ENCODE measurements at places on chromosomes 3 and 15. TPM values are rescaled to one million over a fixed set of nuclear protein-coding genes. Genes with fewer than 3 reads are reported as not detected.

DNA sequence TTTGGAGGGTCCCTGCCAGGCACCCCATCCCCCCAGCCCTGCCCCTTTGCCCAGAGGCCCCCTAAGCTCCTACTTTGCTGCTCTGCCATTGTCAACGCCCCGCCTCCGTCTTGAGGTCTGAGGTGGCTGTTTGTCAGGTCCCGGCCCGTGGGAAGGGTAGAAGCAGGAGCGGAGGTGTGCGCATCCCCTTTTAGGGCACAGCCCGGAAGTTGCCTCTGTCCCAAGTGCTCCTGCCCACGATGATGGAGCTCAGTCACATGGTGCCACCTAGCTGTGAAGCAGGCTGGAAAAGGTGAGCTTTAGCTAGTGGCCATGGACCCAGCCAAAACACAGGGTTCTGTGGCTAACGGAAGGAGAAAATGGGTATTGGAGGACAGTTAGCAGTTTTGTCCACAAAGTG lies 28.5 kb upstream of the LCTL start:
- DNase-seq: no peak

DNA sequence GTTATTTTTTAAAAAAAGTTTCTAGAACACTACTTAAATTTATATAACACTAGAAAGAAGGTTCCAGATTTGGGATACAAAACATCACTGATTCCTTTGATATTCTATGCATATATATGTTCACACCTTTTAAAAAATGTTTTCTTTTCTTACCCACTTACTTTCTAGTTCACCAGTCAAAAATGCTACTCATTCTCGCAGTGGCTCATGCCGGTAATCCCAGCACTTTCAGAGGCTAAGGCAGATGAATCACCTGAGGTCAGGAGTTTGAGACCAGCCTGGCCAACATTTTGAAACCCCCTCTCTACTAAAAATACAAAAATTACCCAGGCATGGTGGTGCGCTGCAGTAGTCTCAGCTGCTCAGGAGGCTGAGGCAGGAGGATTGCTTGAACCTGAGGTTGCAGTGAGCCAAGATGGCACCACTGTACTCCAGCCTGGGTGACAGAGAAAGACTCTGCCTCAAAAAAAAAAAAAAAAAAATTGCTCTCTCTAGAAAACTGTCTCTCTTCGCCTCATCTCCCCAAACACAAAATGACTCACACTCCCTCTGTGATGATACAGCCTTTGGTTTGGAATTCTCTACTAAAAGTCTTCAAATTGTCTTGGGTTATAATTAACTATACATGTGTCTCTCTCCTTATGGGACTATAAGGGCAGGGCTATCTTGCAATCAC lies 52.6 kb upstream of the TGFBR2 start:
- no peak for DNase-seq

DNA sequence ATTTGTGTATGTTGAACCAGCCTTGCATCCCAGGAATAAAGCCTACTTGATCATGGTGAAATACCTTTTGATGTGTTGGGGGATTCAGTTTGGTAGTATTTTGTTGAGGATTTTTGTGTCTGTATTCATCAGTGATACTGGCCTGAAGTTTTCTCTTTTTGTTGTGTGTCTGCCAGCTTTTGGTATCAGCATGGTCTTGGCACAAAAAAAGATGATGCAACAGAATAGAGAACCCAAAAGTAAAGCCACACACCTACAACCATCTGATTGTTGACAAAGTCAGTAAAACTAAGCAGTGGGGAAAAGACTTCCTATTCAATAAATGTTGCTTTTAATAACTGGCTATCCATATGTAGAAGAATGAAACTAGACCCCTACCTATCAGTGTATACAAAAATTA lies 77.6 kb downstream of the TCF12 start:
- no peak for DNase-seq

DNA sequence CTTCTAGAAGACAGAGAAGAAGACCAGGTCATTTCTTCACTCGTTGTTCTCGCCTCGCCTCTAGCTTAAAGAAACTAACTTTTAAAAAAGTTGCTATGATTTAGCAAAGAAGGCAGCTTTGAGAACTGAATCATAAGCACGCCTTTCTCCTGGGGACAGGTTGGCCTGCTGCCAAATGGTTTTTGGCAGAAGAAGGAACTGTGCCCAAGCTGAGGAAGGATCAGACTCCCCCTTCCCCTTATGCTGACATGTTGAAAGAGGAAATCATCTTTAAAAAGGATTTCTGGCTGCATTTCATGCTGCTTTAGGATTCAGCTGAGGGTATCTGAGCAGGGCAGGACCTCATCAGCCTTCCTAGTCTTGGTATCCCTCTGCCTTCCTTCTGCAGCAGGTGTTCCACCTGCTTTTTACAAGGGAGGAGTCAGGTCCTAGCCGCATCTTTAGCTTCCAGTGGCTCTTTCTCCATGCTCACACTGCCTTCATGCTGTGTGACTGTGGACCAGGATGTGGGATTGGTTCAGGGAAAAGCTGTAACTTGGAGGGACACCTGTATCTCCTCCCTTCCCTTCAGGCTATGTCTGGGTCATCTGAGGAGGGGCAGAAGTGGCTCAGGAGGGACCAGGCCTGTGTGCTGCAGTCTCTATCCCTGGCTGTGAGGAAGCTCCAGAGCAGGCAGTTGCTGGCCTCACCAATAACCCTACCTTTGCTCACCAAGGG lies 34.1 kb upstream of the HACD2 start:
- DNase-seq: no peak

GRCh38 chr15:76344893-76345582 lies 8.5 kb downstream of the ISL2 start:
- DNase-seq: no peak

GRCh38 chr3:100043271-100043670 lies 71.0 kb downstream of the FILIP1L start:
- DNase-seq: no peak

GRCh38 chr3:192373586-192373985 lies 353.8 kb downstream of the FGF12 start:
- DNase-seq: no peak

DNA sequence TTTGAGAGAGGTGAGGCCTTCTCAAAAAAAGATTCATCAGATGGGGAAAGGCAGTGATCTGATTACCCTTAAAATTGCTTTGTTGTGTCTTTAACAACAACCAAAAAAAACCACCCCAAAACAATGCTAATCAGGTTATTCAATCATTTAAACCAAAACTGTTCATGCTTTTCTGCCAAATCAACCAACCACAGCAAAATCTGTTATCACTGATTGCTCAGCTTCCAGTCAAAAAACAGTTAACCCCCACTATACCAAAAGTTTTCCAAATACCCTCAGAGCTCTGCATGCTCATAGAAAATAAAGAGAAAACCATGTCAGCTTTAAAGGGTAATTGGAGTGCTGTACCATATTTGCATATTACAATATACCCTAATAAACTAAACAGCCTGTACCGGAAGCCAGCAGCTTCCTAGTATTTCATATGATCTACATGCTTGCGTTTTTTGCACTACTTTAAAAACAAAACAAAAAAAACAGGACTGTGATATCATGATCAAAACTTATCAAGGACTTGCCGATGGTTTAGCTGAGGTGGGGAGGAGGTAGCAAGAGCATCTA lies 22.8 kb downstream of the SATB1 start:
- DNase-seq: no peak

GRCh38 chr15:72820278-72820677 lies 36.7 kb upstream of the ADPGK start:
- no peak for DNase-seq

DNA sequence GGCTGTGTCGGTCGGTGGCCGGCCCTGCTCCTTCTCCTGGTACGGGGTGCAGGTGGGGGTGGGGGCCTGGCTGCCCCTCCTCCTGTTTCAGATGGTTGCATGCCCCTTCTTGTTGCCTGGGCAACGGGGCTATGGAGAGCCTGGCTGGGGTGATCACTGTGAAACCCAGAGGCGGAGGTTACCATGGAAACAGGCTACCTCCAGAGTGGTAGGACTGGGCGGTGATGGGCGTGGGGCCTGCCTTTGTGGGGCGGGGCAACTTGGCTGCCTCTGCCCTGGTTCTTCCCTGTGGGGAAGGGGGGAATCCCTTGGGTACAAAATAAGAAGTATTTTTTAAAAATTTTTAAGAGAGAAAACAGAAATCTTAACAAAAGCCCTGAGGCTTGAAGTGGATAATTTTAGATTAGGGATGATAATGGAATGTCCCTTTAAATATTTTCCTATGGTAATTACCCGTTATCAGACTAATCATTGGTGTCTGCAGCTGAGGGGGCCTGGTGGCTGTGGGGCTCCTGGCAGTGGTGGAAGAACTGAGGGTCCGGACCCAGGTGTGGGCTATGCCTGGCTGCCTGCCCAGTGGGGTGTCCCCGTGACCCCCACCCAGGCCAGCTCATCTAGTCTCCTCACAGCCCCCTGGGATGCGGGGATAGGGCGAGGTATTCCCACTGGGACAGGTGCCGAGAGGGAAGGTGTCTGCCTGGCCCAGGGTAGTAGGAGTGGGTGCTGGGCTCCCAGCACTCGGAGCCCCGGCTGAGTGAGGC lies 32.5 kb downstream of the PLXNA1 start:
- no peak for DNase-seq

DNA sequence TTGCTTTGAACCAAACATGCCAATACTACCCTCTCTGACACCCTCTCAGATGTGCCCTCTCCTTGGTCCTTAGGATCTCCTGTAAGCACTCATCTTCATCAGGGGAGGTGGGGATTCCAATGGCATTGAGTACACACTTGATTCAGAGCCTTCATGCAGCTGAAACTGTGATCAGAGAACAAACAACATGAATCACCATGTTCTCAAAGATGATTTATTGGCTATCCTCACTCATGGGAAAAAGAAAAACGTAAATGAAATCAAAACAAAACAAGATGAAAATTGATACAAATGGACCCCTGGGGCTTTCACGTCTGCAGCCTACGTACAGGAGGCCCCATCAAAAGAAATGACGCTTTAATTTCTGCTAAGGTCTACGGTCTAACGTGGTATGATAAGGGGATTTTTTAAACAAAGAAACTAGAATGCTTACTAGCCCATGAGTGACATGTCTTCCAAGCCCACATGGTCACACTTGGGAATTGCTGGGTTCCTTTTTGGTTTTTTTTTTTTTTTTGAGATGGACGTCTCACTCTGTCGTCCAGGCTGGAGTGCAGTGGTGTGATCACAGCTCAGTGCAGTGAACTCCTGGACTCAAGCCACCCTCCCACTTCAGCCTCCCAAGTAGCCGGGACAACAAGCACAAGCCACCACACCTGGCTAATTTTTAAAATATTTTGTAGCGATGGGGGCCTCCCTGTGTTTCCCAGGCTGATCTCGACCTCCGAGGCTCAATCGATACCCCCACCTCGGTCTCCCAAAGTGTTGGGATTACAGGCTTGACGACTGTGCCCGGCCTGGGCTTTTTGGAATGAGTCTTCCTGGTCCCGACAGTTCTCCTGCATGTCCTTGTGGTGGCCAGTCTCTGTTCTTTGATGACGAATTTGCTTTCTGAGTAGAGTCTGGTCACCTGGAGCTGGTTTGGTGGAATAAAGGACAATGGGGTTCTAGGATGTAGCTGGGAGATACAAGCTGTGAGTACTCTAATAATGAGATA lies 202.6 kb downstream of the XXYLT1 start:
- no peak for DNase-seq

- no peak for DNase-seq
Measured at GRCh38 chr3:157624801-157625200, 121.6 kb upstream of the VEPH1 start.

DNA sequence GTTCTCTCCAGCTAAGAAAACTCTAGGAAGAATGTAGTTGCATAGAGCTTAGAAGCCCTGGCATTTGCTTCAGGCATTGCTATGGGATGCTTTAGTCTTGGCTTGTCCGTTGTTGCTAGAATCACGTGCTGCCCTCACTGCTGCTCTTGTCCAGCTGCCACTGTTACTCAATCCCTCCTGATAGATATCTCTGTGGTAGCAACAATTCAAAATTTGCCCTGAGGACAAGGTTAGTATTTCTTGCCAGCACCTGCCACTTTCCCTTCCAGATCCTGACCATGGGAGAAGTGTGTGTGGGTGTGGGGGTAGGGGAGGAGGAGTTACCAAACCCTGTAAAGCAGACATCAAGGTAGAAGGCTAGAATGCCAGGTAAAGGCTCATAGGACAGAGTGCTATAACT lies 113.8 kb downstream of the PPM1L start:
- DNase-seq: no peak

DNA sequence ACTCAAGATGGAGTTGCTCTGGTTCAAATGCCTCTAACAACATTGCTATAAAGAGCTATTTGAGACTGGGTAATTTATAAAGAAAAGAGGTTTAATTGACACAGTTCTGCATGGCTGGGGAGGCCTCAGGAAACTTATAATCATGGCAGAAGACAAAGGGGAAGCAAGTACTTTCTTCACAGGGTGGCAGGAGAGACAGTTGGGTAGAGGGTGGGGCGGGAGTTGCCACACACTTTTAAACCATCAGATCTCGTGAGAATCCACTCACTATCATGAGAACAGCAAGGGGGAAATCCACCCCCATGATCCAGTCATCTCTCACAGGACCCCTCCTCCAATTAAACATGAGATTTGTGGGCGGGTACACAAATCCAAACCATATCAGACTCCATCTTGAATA lies 30.7 kb downstream of the MAP2K5 start:
- no peak for DNase-seq

GRCh38 chr15:74210729-74211128 lies 8.1 kb upstream of the STRA6 start:
- DNase-seq: no peak

STAB1 gene
- 1.1 TPM for total RNA-seq

SRGAP3 gene
- 4.9 TPM for total RNA-seq

CDHR4 gene
- total RNA-seq: not detected

CELSR3 gene
- 5.2 TPM for total RNA-seq

GPR156 gene
- total RNA-seq: 1.1 TPM

ZIC1 gene
- not detected for total RNA-seq

PLS1 gene
- total RNA-seq: 21.8 TPM

FAIM gene
- total RNA-seq: 17.5 TPM

KCNAB1 gene
- total RNA-seq: not detected

CIB2 gene
- 21.4 TPM for total RNA-seq

KY gene
- total RNA-seq: 0.04 TPM

NOX5 gene
- 0.75 TPM for total RNA-seq

Data from kidney epithelial cell (primary cell).